ENCODE measurements at places on chromosomes 7 and 10.

GRCh38 chr10:34491678-34492077 is 323.4 kb downstream of the PARD3 start:
- DNase-seq: no peak

DNA sequence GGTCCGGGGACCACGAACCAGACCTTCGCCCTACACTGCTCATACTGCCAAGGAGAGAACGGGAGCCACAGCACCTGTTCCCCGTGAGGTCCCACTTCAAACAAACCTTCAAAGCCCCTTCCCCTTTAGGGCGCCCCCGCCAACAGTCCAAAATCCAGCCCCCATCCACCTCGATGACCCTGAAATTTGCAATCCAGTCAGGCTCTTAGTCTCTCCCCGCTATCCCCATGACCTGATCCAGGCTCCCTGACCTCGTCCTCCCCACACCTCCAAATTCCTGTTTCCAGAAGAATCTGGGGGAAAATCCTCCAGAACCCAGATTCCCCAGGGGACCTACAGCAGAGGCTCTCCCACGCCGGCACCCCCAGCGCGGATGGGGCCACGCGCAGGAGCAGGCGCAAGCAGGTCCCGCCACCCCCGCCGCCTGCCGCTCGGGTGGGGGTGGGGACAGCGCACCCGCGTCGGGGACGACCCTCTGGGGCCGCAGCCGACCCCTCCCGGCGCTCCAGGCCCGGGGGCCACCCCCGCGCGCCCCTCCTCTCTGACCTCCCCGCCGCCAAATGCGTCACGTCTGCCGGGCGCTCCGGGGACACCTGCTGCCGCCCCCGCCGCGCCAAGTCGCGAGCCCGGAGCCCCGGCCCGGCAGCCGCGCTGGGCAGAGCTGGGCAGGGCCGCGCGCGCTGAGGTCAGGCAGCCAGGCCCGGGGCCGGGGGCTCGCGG is 753 bp downstream of the CAMK2B start:
- DNase-seq: no peak

DNA sequence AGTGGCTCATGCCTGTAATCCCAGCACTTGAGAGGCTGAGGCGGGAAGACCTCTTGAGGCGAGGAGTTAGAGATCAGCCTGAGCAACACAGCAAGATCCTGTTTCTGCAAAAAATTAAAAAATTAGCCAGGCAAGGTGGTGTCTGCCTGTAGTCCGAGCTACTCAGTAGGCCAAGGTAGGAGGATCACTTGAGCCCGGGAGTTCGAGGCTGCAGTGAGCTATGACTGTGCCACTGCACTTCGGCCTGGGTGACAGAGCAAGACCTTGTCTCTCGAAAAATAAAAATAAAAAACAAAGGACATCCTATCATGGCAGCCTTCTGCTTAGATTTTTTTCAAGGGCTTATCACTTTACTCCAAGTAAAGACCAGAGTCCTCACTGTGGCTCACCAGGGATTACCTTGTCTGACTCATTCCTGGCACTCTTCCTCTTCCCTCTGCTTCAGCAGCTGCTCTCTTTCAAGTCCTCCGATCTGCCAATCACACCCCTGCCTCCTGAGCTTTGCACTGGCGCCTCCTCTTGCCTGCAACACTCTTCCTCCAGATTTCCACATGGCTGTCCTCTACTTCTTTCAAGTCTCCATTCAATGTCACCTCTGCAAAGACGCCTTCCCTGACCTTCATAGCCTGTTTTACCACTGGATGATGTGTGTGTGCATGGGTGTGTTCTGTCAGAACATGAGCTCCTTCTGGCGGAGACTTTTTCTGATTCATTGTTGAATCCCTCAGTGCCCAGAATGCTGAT is 7.7 kb downstream of the PRTFDC1 start:
- peak; percentile 4 for DNase-seq

DNA sequence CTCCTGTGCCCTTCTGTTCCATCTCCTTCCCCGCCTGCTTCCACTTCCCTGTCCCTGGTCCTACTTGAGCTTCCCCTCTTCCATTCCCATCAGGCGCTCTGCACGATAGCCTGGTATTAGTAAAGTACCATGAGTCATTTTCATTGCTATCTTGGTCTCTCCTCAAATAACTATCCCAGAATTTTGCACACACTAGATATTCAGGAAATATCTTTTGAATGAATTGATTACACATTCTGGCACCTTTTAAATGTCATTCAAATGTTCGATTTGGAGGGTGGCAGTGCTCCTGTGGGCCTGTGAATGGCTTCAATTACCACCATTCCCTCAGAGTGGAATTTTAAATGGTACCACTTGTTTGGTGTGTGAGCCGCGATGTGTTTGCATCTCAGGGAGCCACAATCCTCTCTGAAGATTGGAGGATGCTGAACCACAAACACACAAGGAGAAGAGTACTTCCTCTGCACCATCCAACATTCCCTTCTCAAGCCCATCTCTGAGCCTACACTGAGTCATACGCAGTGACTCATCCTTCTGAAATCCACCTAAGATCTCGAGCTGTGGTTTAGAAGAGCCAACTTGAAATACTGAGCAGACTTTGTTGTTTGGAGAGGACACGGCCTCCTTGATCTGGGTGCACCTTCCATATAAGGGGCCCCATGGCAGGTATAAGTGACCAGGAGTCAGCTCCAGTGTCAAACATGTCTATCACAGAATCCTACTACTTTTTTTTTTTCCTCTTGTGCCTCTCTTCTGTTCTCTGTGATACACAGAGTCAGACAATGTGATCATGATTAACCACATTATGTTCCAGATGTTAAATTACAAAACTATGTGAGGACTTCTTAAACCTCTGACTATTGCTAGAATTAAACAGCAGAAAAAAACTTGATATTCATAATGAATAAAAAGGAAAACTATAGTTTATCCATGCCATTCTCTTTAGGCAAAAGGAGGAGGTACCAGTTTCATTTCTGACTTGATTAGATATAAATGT is 81.9 kb downstream of the BMPER start:
- peak; percentile 69 for DNase-seq

GRCh38 chr7:985915-986741 is 3.1 kb downstream of the CYP2W1 start:
- DNase-seq: peak; percentile 64

GRCh38 chr10:110571093-110571743 is 3.7 kb downstream of the SMC3 start:
- DNase-seq: no peak

DNA sequence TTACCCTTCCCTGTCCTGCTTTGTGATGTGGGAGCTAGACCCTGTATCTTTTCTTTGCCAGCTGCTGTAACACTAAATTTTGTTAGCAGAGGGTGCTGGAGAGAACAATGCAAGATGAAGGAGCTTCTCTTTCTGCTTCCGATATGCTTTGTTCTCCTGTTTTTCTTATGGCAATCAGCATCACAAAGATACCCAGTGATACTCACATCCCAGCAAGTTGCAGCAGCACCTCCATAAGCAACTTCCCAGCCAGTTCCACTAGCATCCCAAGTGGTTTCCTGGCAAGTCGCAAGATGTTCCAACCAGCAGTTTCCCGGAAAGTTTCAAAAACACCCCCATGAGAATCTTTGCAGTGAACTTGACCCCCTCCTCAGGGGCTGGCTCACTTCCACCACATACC is 148.6 kb downstream of the IMMP2L start:
- DNase-seq: no peak

- DNase-seq: no peak
Measured at GRCh38 chr7:127938588-127938987, 92.6 kb downstream of the LRRC4 start.
